ENCODE measurements at places on chromosomes 6 and 20.

GRCh38 chr20:9742821-9743220, 96.1 kb downstream of the PAK5 start:
- H3K27me3 ChIP-seq = no peaks in the 10 kb centered on the region
- H3K4me1 ChIP-seq = no peaks in the 10 kb centered on the region
- no peaks in the 10 kb centered on the region for H3K36me3 ChIP-seq

DNA sequence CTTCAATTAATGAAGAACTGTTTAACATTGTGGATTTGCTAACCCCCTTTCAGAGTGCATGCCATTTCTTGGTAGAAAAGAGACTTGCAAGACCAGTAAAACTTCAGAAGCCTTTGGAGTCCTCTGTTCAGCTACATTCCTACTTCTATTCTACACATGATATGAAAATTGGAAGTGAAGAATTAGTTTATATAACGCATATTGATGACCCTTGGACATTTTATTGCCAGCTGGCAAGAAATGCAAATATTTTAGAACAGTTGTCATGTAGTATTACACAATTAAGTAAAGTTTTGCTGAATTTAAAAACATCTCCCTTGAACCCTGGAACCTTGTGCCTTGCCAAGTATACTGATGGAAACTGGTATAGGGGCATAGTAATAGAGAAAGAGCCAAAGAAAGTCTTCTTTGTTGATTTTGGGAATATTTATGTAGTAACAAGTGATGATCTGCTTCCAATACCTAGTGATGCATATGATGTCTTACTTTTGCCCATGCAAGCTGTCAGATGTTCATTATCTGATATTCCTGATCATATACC, 3.3 kb downstream of the TDRD6 start:
- peaks cover 13% of the 10 kb centered on the region for H3K4me1 ChIP-seq
- no peak for DNase-seq
- H3K27ac ChIP-seq = no peak overlapping the region
- H3K4me3 ChIP-seq = no peak overlapping the region
- 0 out of 2 replicates have a peak, but pooled peaks cover 3% of the 10 kb centered on the region for H3K27me3 ChIP-seq
- no peaks in the 10 kb centered on the region for H3K36me3 ChIP-seq

DNA sequence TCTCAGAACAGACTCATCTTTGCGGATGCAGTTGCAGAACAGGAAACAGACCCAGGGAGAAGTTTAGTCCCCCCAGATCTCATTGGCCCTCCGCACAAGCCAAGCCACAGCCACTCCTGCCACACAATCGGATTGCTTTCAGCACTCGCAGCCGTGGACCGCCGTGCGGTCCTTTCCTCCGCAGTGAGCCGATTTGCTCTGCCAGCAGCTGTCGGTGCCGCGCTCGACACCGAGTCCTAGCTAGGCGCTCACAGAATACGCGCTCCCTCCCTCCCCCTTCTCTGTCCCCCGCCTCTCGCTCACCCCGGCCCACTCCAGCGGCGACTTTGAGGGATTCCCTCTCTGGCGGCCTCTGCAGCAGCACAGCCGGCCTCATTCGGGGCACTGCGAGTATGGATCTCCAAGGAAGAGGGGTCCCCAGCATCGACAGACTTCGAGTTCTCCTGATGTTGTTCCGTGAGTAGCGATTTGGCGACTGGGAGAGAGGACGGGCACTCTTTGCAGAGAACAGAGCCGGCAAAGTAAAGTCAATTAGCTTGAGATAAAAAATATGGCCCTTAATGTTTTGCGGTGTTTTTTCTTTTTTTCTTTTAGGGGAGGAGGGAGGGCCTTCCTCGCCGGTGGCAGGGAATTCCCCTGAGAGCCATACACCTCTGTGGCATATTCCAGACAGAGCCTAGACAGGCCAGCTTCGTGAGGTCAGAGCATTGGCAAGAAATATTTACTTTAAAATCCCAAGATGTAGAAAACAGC, at the start of gene LAMP5:
Gene LAMP5, plus strand, starts transcription at position 130 of the 753 bp plus-strand sequence. Its CDS starts 263 bp downstream, at position 393.
- no peak within 1 kb of the TSS for H3K4me3 ChIP-seq
- no peak within 1 kb of the TSS for H3K27ac ChIP-seq
- no peak for DNase-seq
- peaks cover 10% of the 10 kb centered on the region for H3K27me3 ChIP-seq

DNA sequence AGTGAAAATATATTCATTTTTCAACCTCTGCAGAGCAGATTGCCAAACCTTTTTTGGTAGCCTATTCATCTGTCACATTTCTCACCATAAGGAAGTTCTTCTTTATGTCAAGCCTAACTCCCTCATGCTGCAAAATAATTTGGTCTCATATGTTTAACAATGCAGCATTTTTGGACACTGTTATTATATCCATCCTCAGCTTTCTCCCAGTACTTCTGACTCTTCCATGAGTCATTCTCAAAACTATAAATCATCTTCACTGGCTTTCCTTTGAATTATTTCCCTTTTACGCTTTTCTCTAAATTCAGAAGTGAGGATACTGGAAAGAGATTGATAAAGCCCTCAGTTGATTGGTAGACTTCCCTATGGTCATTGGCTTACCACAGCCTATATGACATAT, 192.2 kb downstream of the TPBG start:
- H3K27ac ChIP-seq = no peak overlapping the region
- H3K4me3 ChIP-seq = no peak overlapping the region
- H3K36me3 ChIP-seq = no peaks in the 10 kb centered on the region

DNA sequence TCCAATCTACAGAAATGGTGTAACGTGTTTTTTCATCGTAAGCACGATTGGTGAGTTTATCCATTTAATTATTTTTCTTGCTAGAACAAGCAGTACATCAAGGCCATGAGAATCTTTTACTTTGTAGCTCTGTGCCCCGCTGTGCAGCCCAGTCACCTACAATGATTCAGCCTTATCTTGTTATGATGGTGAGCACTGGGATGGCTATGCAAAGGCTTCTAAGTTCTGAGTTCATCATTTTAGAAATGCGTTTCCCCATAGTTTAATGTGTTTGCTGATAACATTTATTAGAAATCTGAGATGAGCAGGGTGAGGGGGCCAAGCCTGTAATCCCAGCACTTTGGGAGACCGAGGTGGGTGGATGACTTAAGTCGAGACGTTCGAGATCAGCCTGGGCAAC, 111.8 kb upstream of the QKI start:
- H3K4me1 ChIP-seq = peaks cover 15% of the 10 kb centered on the region
- H3K27me3 ChIP-seq = no peaks in the 10 kb centered on the region
- no peaks in the 10 kb centered on the region for H3K36me3 ChIP-seq

DNA sequence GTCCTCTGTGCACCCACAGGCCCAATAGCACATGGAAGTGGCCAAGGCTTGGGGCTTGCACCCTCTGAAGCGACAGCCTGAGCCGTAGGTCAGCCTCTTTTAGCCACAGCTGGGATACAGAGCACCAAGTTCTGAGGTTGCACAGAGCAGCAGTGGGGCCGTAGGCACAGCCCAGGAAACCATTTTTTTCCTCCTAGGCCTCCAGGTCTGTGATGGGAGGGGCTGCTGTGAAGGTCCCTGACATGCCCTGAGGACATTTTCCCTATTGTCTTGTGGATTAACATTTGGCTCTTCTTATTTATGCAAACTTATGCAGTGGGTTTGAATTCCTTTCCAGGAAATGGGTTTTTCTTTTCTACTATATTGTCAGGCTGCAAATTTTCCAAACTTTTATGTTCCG, 878.7 kb upstream of the MAN1A1 start:
- H3K36me3 ChIP-seq = no peaks in the 10 kb centered on the region
- no peaks in the 10 kb centered on the region for H3K4me1 ChIP-seq
- no peaks in the 10 kb centered on the region for H3K27me3 ChIP-seq
- DNase-seq = no peak
- H3K4me3 ChIP-seq = no peak overlapping the region
- no peak overlapping the region for H3K27ac ChIP-seq
